Activated CD4-positive, alpha-beta T cell treated with anti-CD3 and anti-CD28 coated beads, Interleukin-2, amount 10 ng/mL, durations not matched to agents 24 days and 14 days (primary cell): ENCODE measurements at places on chromosomes 11 and 22. TPM values are rescaled to one million over a fixed set of nuclear protein-coding genes. Genes with fewer than 3 reads are reported as not detected.
A peak's percentile ranks its signal among the peaks of the same experiment; 100 is the strongest.

The APOA4 gene
- not detected in 2 replicates for total RNA-seq

The F2 gene
- 0.30 TPM in 1 of 2 replicates, not detected in the other for total RNA-seq

The MAPK8IP2 gene
- total RNA-seq, result 0.19 TPM in 2 replicates

The BIRC2 gene
- 27.8 and 30.8 TPM in 2 replicates for total RNA-seq

The SEC14L6 gene
- not detected in 2 replicates for total RNA-seq

The E2F8 gene
- total RNA-seq, result 27.4 and 29.0 TPM in 2 replicates

The PATE4 gene
- total RNA-seq, result not detected in 2 replicates

The NAGA gene
- total RNA-seq, result 28.2 and 29.9 TPM in 2 replicates

The MS4A3 gene
- total RNA-seq, result not detected in 2 replicates

The STARD10 gene
- total RNA-seq, result 16.3 and 17.2 TPM in 2 replicates

The KCNK4 gene
- total RNA-seq, result 0.23 and 0.24 TPM in 2 replicates

DNA sequence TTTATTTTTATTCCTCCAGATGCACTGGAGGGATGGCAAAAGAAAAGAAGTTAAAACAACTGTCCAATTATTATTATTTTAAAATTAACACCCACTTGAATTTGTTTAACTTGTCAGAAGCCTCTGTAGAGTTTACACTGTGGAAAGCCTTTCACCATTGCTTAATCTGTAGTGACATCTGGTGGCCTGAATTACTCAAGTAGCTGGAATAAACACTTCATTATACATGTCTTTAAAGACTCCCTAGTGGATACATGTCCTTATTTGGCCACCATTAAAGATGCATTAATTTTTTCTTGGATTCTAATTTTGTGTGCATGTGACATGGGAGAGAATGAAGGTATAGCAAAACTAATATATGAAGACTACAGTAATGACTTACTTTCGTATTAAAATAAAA, 1496.5 kb downstream of the FAM181B start:
- H3K4me1 ChIP-seq, result no peaks in the 10 kb centered on the region
- no peak overlapping the region for H3K27ac ChIP-seq
- no peak overlapping the region for H3K4me3 ChIP-seq
- DNase-seq, result no peak
- no peaks in the 10 kb centered on the region for H3K27me3 ChIP-seq

DNA sequence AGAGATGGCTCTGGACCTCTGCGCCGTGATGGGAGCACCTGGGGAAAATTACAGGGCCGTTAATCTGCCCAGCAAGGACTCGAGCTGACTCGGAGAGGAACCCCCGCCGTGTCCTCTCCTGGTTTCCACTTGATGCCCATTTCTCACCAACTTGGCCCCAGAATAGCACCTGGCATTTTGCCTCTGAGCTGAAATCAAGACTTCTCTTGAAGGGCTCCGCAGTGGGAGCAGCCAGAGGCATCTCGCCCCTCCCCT, 19.0 kb upstream of the CABP7 start:
- no peak for DNase-seq
- H3K36me3 ChIP-seq, result peaks cover 2% of the 10 kb centered on the region
- H3K27me3 ChIP-seq, result peaks cover 2% of the 10 kb centered on the region
- H3K27ac ChIP-seq, result peak overlapping the region; percentile 34

GRCh38 chr22:40709752-40710413, 30.6 kb downstream of the MCHR1 start:
- H3K36me3 ChIP-seq, result no peaks in the 10 kb centered on the region
- no peak overlapping the region for H3K4me3 ChIP-seq
- DNase-seq, result no peak
- peak overlapping the region; percentile 75 for H3K27ac ChIP-seq
- H3K27me3 ChIP-seq, result peaks cover 4% of the 10 kb centered on the region

GRCh38 chr22:29165321-29166060, 40.2 kb upstream of the EMID1 start:
- H3K4me3 ChIP-seq, result no peak overlapping the region
- H3K27me3 ChIP-seq, result peaks cover 32% of the 10 kb centered on the region
- peaks cover 14% of the 10 kb centered on the region for H3K4me1 ChIP-seq
- H3K27ac ChIP-seq, result no peak overlapping the region
- no peak for DNase-seq

GRCh38 chr22:50342651-50343540, at the start of gene PPP6R2:
Gene PPP6R2 (plus strand): TSS chr22:50343327. CDS start chr22:50393909, 50,582 bp downstream.
- peak within 1 kb of the TSS; percentile 89 for H3K27ac ChIP-seq
- no peaks in the 10 kb centered on the region for H3K27me3 ChIP-seq
- peak; percentile 97 for DNase-seq
- H3K36me3 ChIP-seq, result no peaks in the 10 kb centered on the region
- H3K4me3 ChIP-seq, result peak within 1 kb of the TSS; percentile 80

DNA sequence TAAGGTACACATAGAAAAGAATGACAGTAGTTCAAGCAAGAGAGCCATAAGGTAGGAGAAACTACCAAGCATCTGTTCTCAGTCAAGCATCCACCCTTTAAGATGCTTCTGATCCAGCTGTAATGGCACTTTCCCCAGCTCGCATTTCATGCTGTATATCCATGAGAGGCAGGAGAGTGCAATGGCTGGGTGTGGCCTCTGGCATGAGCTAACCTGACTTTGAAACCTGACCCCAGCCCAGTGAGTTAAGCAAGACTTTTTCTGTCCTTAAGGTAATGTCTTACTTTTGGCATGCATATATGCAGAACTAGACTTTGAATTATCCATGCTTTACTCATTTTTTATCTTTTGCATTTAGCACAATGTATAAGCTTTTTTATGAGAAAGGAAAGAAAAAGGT, 79.8 kb upstream of the CNTN5 start:
- H3K27me3 ChIP-seq, result no peaks in the 10 kb centered on the region
- no peaks in the 10 kb centered on the region for H3K36me3 ChIP-seq
- H3K27ac ChIP-seq, result no peak overlapping the region
- no peak overlapping the region for H3K4me3 ChIP-seq

DNA sequence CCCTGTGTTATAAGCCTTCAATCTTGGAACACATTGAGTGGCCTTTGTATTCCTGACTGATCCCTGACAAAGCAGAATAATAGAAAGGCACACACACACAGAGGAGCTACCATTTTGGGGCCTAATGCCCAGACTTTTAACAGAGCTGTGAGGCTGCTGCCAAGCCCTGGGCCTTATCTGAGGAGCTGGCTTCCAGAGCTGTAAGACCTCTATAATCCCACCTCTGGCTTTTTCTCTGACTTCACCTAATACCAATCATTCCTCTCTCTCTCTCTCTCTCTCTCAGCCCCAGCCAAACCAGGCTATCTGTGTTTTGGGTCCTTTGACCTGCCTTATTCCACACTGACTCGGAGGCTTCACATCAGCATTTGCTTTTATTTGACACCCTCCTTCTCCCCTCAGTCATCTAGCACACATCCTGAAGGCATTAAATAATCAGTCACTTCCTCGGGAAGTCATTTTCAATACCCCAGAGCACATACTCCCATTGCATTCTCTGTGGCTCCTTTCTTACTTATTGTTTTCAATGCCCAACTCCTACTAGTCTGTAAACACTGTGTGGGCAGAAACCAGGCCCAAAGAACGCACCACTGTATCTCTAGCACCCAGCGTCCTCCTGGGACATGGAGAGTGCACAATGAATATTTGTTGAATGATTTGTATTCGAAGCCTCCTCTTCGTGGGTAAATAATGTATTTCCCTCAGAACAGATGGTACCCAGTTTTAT, 21.2 kb upstream of the TRIM44 start:
- H3K4me1 ChIP-seq, result no peaks in the 10 kb centered on the region
- peaks cover 26% of the 10 kb centered on the region for H3K27me3 ChIP-seq
- H3K4me3 ChIP-seq, result no peak overlapping the region
- DNase-seq, result no peak
- H3K27ac ChIP-seq, result no peak overlapping the region
- H3K36me3 ChIP-seq, result no peaks in the 10 kb centered on the region

- no peaks in the 10 kb centered on the region for H3K27me3 ChIP-seq
- no peaks in the 10 kb centered on the region for H3K4me1 ChIP-seq
- H3K4me3 ChIP-seq, result no peak overlapping the region
- H3K27ac ChIP-seq, result no peak overlapping the region
- DNase-seq, result no peak
- no peaks in the 10 kb centered on the region for H3K36me3 ChIP-seq
Observed at GRCh38 chr22:34045311-34045710, 125.0 kb upstream of the LARGE1 start.

- H3K4me1 ChIP-seq, result no peaks in the 10 kb centered on the region
- H3K27me3 ChIP-seq, result peaks cover 27% of the 10 kb centered on the region
- H3K27ac ChIP-seq, result no peak overlapping the region
Observed at GRCh38 chr11:35641964-35642363, 20.6 kb upstream of the TRIM44 start.

DNA sequence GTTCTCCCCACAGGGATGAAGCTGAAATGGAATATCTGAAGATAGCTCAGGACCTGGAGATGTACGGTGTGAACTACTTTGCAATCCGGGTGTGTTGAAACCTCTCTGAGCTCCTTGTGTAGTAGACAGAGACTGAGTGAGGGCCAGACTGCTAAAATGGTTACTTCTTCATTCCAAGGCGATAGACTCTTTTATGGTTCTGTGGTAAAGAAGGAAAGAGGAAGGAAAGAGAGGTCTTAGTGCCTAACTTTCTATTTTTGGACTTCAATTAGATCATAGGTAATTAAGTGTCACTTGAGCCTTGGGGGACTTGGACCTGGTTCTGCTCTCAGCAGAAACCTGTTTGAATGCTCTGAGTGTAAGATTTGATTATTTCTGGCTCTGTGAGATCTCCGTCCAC, 54.7 kb downstream of the NF2 start:
- no peak for DNase-seq
- peaks cover 29% of the 10 kb centered on the region for H3K36me3 ChIP-seq
- no peak overlapping the region for H3K4me3 ChIP-seq
- H3K4me1 ChIP-seq, result peaks cover 2% of the 10 kb centered on the region
- H3K27me3 ChIP-seq, result no peaks in the 10 kb centered on the region
- no peak overlapping the region for H3K27ac ChIP-seq

DNA sequence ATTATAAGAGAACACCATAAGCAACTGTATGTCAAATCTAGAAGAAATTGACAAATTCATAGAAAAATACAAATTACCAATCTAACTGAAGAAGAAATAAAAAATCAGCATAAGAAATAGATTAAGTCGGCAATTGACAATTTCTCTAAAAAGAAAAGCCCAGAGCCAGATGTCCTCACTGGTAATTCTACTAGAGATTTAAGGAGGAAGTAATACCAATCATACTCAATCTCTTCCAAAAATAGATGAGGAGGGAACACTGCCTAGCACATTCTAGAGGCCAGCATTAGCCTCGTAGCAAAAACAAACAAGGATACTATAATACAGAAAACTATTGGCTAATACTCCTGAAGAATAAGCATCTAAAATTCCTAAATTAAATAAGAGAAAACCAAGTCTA, 40.4 kb upstream of the IGLL5 start:
- H3K4me3 ChIP-seq, result no peak overlapping the region
- DNase-seq, result no peak
- H3K36me3 ChIP-seq, result no peaks in the 10 kb centered on the region
- no peak overlapping the region for H3K27ac ChIP-seq
- peaks cover 41% of the 10 kb centered on the region for H3K27me3 ChIP-seq

DNA sequence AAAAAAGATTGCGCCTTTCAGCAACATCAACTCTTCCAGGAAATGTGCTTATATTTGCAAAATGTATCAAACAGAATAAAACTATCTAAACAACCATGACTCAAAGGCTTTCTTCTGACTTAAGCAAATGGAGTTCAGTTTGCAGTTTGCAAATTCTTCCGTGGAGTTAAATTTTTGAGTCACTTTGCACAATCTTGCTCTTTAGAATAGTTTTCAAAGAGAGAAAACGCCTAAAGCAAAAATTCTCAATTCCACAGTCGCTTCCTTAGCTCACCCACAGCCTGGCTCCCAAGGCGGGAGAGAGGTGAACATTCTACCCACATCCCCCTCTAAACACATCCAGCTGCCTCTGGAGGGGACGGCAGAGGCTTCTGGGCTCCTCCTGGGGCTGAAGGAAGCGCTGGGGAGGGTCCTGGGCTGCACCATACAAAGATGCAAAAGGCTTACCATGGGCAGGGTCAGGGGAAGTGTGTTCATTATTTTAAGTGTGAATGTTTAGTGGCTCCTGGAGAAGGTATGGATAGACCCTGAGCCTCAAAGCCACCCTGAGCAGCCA, 1487.3 kb downstream of the TBC1D22A start:
- no peak overlapping the region for H3K4me3 ChIP-seq
- H3K36me3 ChIP-seq, result no peaks in the 10 kb centered on the region
- H3K27ac ChIP-seq, result no peak overlapping the region

DNA sequence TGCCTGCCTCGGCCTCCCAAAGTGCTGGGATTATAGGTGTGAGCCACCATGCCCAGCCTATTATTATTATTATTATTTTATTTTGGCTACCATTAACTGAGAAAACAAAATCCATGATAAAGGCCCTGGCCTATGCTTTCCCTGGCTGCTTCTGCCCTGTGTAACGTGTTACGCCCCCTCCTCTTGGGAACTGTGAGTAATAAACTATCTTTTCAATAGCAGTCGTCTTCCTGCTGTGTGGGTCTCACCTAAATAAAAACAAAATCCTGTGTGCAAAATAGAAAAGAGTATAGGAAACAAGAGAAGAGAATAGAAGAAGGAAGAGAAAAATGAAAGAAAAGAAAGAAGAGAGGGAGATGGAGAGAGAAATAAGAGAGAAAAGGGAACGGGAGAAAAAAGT, 237.0 kb downstream of the MIAT start:
- no peak overlapping the region for H3K4me3 ChIP-seq
- H3K27ac ChIP-seq, result peak overlapping the region; percentile 50
- no peak for DNase-seq
- H3K36me3 ChIP-seq, result no peaks in the 10 kb centered on the region
- H3K4me1 ChIP-seq, result peaks cover 7% of the 10 kb centered on the region

- peak overlapping the region; percentile 87 for H3K27ac ChIP-seq
- DNase-seq, result no peak
- peaks cover 5% of the 10 kb centered on the region for H3K36me3 ChIP-seq
- H3K4me1 ChIP-seq, result peaks cover 13% of the 10 kb centered on the region
- H3K27me3 ChIP-seq, result peaks cover 2% of the 10 kb centered on the region
- H3K4me3 ChIP-seq, result no peak overlapping the region
Observed at GRCh38 chr11:129447654-129448239, 72.1 kb downstream of the BARX2 start.

GRCh38 chr11:74546752-74547151, 45.6 kb upstream of the POLD3 start:
- no peak overlapping the region for H3K4me3 ChIP-seq
- H3K27ac ChIP-seq, result no peak overlapping the region
- no peaks in the 10 kb centered on the region for H3K36me3 ChIP-seq
- H3K4me1 ChIP-seq, result no peaks in the 10 kb centered on the region
- H3K27me3 ChIP-seq, result no peaks in the 10 kb centered on the region

- no peaks in the 10 kb centered on the region for H3K4me1 ChIP-seq
- no peak overlapping the region for H3K4me3 ChIP-seq
- no peak overlapping the region for H3K27ac ChIP-seq
- no peaks in the 10 kb centered on the region for H3K36me3 ChIP-seq
Observed at GRCh38 chr11:44031549-44031948, 16.2 kb upstream of the ACCSL start.

GRCh38 chr11:109970516-109971183, 122.5 kb upstream of the ZC3H12C start:
- H3K4me1 ChIP-seq, result peaks cover 40% of the 10 kb centered on the region
- DNase-seq, result peak; percentile 76
- H3K27ac ChIP-seq, result peak overlapping the region; percentile 86
- peak overlapping the region; percentile 72 for H3K4me3 ChIP-seq
- H3K36me3 ChIP-seq, result no peaks in the 10 kb centered on the region

- H3K4me1 ChIP-seq, result peaks cover 5% of the 10 kb centered on the region
- no peak overlapping the region for H3K4me3 ChIP-seq
- peaks cover 20% of the 10 kb centered on the region for H3K27me3 ChIP-seq
- no peak for DNase-seq
Observed at GRCh38 chr22:20012741-20013331, 3.8 kb downstream of the ARVCF start.

GRCh38 chr11:70399681-70400112, 1.4 kb downstream of the CTTN start:
- H3K27ac ChIP-seq, result peak overlapping the region; percentile 74
- DNase-seq, result no peak
- peaks cover 51% of the 10 kb centered on the region for H3K27me3 ChIP-seq
- peaks cover 25% of the 10 kb centered on the region for H3K4me1 ChIP-seq

- peak overlapping the region; percentile 41 for H3K4me3 ChIP-seq
- peak; percentile 95 for DNase-seq
- H3K4me1 ChIP-seq, result peaks cover 70% of the 10 kb centered on the region
- H3K27ac ChIP-seq, result peak overlapping the region; percentile 74
- no peaks in the 10 kb centered on the region for H3K27me3 ChIP-seq
Observed at GRCh38 chr11:64767344-64768299, 7.8 kb upstream of the PYGM start.
